ENCODE measurements at places on chromosomes 2 and 18.

- peak; percentile 33 for DNase-seq
These were observed 124.5 kb downstream of the SMAD7 start for GRCh38 chr18:48826271-48826670.

GRCh38 chr2:120778244-120778643, 42.6 kb downstream of the GLI2 start:
- DNase-seq, result no peak

GRCh38 chr2:165793779-165794535, at the start of gene GALNT3:
Gene GALNT3, minus strand, starts transcription at chr2:165794247. Its CDS starts 23,547 bp downstream, at chr2:165770700.
- DNase-seq, result peak; percentile 93

GRCh38 chr18:4921548-4921947, 275.5 kb downstream of the AKAIN1 start:
- no peak for DNase-seq

DNA sequence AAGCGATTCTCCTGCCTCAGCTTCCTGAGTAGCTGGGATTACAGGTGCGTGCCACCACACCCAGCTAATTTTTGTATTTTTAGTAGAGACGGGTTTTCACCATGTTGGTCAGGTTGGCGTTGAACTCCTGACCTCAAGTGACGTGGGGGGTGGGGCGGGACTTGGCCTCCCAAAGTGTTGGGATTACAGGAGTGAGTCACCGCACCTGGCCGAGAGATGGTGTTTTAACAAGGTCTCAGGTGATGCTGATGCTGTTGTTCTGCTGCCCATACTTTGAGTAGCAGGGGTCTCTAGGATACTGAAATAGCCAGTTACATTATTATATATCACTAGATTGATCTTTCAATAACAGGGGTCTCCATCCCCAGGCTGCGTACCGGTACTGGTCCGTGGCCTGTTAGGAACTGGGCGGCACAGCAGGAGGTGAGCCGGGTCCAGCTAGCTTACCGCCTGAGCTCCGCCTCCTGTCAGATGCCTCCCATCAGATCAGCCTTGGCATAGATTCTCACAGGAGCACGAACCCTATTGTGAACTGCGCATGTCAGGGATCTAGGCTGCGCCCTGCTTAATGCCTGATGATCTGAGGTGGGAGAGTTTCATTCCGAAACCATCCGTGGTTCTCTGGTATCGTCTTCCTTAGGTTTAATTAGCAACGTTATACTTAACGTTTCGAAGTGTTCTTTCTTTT, 48.3 kb upstream of the SLC38A11 start:
- DNase-seq, result no peak

- no peak for DNase-seq
These were observed 35.9 kb downstream of the SPRED2 start for GRCh38 chr2:65396348-65397026.

GRCh38 chr2:190119923-190120590, 57.5 kb upstream of the MSTN start:
- DNase-seq, result no peak

DNA sequence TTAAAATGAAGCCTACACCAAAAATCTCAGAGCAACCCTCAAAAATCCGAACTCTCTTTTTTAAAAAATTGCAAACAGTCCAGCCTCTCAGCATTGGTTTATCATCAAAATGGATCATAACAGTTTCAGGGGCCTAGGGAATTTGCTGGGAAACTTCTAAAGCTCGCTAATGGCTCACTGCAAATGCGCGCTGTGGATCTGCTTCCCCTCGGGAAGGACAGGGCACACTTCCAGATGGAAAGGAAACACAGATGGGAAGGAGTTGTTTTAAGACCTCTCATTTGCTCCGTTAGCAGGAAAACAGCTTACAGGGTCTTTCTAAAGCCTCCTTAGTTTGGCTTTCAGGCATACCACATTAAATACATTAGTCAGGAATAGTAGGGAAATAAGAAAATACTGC, 27.2 kb downstream of the FECH start:
- DNase-seq, result no peak

- no peak for DNase-seq
These were observed 20.8 kb downstream of the SP140L start for GRCh38 chr2:230347659-230348305.

DNA sequence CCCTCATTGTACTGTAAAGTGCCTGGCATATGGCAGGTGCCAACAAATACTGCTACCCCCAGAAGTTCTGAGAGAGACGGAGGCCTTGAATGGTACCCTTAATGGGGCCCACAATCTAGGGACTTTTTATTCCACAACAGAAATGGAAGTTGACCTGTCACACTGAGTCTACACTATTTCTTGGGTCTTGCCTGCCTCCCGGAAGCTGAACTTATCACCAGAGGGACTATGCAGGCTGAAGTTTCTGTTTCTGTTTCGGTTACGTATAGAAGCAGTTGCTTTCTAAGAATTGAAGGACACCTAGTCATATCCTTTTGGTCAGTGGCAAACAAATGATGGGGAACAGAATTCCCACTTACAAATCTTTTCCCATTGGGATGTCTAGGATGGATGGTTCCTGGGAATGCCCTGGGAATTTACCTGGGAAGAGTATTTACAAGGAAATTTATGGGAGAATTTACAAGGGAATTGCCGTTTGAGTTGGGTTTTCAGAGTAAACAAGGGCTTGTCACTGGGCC, 74.2 kb downstream of the HS1BP3 start:
- DNase-seq, result no peak

GRCh38 chr2:79665091-79665490, 152.2 kb downstream of the CTNNA2 start:
- no peak for DNase-seq

DNA sequence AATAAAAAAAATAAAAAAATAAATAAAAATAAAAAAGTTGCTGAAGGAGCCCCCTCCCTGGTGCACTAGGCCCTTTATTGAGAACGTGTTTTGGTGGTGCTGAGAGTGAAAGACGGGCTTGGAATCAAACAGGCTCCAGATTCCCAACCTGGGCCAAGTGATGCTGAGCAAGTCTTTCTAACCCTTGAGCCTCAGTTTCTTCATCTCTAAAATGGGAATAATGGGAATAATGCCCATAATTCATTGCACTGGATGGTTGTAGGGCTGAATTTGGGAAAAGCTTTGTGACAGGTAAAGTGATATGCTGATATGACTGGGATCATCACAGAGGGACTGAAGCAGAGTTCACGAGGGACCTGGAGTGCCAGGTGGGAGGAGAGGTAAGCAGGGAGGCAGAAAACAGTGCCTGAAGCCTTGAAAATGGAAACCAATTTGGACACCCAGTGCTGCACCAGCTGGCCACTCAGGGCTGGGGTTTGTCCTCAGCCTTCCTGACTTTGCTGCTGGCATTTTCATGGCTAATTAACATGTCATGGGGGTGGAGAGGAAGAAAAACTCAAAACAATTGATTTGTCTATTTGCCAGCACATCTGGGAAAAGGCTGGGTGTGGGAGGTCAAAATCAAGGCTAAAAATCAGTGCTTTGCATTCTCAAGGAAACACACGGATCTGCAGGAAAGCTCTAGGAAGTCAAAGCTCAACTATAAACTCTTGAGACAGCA, 241.3 kb downstream of the LOXHD1 start:
- DNase-seq, result no peak

- peak; percentile 60 for DNase-seq
These were observed 89.9 kb downstream of the MAPK4 start for GRCh38 chr18:50649821-50650220.

- DNase-seq, result no peak
These were observed 209.1 kb downstream of the CTNNA2 start for GRCh38 chr2:79721966-79722365.

DNA sequence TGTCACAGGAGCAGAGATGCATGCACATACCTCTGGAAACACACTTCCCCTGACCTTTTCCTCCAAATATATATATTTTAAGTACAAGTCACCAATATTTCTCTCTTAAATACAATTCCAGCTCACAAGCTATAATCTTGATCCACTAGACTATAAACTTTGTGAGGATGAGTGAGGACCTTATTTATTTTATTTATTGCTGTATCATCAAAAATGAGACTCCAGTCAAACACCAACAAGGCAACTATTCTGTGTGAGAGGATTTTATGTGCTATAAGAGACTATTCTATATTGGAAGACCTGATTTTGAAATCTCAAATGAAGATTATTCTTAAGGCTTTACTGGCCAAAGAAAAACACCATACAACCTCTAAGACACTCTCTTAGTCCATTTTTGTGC, 1352.2 kb downstream of the SUCLG1 start:
- DNase-seq, result no peak

DNA sequence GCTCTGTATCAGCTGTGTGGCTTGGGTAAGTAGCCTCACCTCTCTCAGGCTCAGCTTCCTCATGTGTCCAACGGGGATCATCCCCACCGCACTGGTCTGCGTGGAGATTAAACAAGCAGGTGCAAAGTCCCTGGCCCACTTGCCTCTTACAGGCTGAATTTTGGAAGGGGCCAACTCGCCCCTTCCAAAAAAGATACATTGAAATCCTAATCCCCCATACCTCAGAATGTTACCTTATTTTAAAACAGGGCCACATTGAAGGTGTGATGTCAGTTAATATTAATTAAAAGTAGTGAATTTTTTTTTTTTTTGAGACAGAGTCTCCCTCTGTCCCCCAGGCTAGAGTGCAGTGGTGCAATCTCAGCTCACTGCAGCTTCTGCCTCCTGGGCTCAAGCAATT, 34.8 kb downstream of the TBC1D8 start:
- DNase-seq, result no peak

DNA sequence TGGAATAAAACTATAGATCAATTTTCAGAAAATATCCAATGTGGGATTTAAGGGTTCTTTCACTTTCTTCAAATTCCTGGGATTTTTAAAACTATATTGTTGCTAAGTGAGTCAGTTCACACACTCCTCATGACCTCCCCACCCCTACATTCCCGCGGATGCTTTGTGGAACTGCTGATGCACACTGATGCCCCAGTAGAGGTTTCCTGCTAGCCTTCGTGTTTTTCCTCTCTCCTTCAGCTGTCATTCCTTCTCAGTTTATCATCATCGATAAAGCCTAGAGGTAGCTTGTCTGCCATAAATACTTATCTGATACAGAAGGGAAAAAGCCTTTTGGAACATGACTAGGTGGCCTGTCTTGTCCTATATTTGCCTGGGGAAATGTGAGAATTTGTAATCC, 67.4 kb upstream of the GALNT5 start:
- no peak for DNase-seq

- DNase-seq, result no peak
These were observed 1.1 kb upstream of the FZD5 start for GRCh38 chr2:207770602-207771404.

GRCh38 chr2:239462191-239462515, 61.3 kb upstream of the HDAC4 start:
- no peak for DNase-seq

DNA sequence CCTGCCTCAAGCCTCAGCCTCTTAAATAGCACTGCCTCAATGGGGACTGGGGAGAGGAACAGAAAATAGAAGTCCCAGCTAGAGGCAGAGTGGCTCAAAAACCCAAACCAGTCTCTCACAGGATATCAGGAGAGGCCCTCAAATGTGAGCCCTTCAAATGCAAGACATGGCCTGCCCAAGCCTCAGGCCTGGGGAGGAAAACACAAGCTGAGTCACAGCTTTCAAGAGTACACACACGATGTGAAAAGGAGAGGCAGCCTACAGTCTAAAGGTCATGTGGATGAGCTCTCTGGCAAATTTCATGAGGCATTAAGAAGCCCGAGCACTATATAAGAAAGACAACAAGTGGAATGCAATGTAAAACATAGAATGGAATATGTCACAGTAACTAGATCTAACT, 316.6 kb upstream of the MEX3C start:
- DNase-seq, result no peak

DNA sequence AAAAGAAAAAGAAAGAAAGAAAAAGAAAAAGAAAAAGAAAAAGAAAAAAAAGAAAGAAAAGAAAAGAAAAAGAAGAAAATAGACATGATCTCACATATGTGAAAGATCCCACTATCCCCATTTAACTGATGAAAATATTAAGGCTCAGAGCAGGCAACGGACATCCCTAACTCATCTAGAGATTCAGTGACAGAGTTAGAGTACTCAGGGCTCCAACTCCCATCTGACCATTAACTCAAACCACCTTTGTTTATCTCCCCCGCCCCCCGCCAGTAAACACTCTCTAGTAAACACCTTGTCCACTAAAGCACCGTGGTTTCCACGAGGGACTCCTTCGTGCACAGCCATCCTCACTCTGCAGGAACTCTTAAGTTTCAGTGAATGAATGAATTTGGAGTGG, 142.9 kb downstream of the TGIF1 start:
- no peak for DNase-seq

Data from breast epithelium (tissue), 4 donors.